Activated effector memory CD4-positive, alpha-beta T cell treated with Interleukin-2 at 50 U/mL for 16 hours (primary cell): ENCODE measurements at places on chromosomes 2 and 18.

- no peak for DNase-seq
Observed at GRCh38 chr2:29443627-29444026, 328.4 kb downstream of the CLIP4 start.

DNA sequence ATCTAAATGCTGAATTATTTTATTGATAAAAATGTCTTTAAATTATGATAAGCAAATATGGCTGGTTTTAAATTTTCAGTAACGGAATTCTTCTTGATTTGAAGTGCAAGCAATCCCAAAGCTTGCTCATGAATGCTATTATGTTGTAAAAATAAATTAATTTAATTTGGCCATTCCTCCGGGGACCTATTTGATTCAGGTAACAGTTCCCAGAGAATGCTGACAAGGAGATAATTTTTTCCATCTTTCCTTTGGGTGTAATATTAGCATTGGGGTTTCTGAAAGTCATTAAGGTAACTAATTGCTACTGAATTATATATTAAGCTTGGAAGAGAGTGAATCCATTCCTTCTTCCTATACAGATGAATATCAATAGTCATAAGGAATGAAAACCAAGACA is 12.5 kb upstream of the RMDN2 start:
- DNase-seq = no peak

DNA sequence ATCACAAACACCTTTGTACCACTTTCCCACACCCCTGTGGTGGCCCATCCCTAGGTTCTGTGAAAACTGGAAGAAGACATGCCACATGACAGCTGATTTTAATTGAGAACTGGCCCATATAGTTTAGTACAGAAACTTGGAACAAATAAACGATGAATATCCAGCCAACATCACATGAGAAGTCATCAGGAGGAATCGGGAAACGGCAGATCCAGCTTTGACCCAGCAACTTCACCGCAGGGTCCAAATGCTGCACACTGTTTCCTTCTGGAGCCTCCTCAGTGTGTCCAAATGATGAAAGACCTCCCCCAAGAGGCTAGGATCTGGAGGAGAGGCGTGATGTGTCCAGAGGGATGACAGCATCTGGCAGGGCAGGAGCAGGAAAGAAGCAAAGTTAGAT is 75.5 kb downstream of the COPS8 start:
- DNase-seq = no peak

- DNase-seq = no peak
Observed at GRCh38 chr2:195548198-195548940, 108.7 kb upstream of the SLC39A10 start.

GRCh38 chr2:31893094-31893493 is 117.7 kb downstream of the MEMO1 start:
- no peak for DNase-seq

GRCh38 chr2:113966832-113967231 is 76.9 kb downstream of the ACTR3 start:
- no peak for DNase-seq

- DNase-seq = no peak
Observed at GRCh38 chr2:113114996-113115395, 12.4 kb upstream of the IL1RN start.

GRCh38 chr2:55112229-55113031 is 62.2 kb upstream of the RTN4 start:
- DNase-seq = no peak

DNA sequence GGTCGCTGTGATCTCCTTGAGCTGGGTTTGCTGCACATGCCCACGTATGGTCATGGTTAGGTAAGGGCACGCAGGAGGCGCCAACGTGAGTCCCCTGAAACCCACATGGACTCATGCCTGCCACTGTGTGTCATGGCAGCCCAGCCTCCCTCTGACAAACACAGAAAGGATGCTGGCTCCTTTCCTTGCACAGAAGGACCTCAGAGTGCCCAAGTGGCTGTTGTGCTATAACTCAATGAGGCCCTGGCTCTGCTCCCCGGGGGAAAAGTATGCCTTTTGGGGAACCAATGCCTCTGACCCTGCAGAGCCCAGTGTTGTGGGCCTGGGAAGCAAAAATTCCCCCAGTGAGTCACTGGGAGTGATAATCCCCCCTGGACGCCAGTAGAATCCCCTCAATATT is 233.9 kb downstream of the VAPA start:
- DNase-seq = no peak

GRCh38 chr2:160434254-160434948 is 59.2 kb downstream of the RBMS1 start:
- DNase-seq = no peak

DNA sequence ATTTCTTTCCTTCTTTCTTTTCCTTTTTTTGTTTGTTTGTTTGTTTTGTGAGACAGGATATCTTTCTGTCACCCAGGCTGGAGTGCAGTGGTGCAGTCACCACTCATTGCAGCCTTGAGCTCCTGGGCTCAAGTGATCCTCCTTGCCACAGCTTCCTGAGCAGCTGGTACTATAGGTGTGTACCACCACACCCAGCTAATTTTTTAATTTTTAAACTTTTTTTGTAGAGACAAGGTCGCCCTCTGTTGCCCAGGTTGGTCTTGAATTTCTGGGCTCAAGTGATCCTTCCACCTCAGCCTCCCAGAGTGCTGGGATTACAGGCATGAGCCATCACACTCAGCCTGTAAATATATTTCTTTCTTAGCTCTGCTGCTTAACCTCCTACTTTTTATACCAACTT is 83.4 kb upstream of the CYP20A1 start:
- no peak for DNase-seq

DNA sequence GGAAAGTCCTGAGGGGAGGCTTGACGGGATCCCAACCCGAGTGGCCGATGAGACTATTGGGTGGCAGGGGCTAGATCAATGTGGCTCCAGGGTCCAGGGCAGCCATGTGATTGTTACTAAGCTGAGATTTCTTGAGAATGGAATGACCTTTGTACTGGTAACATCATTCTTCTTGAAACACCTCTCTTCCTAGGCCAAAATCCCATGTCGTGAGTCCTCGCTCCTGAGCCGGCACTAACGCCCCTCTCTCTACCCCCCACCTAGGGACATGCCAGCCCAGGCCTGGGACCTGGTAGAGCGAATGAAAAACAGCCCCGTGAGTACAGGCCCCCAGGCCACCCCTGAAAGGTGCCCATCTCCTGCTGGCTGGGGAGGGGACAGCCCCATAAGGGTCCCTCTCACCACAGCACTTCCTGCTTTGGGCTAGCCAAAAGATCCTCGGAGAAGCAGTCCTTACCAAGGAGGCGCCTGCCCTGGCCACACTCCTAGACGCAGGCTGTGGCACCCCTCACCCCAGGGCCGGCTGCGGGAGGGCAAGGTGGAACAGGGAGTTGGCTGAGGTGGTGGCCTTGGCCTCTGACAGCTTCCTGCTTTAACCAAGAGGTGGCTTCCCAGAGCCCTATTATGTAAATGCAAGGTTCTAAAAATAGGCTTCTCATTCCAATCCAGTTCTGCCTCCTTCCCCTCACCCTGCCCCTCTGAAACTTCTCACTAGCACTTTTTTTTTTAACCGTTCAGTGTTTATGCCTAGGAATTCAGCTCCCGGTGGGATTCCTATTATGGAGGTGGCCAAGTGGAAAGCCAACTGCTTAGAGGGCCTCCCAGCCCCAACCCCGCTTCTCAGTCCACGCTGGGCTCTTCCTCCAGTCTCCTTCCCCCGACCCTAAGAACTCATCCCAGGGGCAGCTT is 126.6 kb upstream of the PPP1CB start:
- peak; percentile 32 for DNase-seq

- no peak for DNase-seq
Observed at GRCh38 chr18:51006948-51007789, 22.8 kb upstream of the SMAD4 start.

- DNase-seq = no peak
Observed at GRCh38 chr2:96950381-96951124, 35.8 kb downstream of the FAM178B start.

DNA sequence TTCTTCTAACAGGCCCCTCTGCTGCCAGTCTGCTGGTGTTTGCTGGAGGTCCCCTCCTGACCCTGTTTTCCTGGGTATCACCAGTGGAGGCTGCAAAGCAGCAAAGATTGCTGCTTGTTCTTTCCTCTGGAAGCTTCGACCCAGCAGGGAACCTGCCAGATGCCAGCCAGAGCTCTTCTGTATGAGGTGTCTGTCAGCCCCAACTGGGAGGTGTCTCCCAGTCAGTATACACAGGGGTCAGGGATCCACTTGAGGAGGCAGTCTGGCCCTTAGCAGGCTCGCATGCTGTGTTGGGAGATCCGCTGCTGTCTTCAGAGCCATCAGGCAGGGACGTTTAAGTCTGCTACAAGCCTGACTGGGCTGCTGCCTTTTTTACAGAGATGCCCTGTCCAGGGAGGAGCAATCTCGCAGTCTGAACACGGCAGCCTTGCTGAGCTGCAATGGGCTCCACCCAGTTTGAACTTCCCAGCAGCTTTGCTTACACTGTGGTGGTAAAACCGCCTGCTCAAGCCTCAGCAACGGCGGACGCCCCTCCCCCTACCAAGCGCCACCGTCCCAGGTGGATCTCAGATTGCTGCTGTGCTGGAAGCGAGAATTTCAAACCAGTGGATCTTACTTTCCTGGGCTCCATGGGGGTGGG is 29.9 kb downstream of the CHCHD5 start:
- DNase-seq = no peak

GRCh38 chr2:169073211-169073962 is 4.0 kb downstream of the DHRS9 start:
- no peak for DNase-seq

DNA sequence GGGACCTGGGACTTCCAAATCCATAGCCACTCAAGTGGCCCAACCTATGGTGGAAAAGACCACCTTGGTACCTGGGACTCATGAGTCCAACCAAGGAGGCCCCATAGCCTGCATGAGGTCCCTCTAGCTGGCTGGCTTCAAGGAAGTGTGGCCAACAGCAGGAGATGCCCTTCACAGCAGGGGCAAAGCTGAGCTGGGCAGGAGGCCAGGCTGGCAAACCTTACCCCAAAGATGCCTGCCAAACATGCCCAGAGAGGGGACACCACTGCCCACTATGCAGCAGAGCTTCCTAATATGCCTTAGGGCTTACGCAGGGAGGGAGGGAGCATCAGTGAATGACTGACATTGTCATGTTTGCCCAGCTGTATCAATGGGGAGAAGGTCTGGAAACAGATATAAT is 188.0 kb upstream of the GLI2 start:
- DNase-seq = no peak

DNA sequence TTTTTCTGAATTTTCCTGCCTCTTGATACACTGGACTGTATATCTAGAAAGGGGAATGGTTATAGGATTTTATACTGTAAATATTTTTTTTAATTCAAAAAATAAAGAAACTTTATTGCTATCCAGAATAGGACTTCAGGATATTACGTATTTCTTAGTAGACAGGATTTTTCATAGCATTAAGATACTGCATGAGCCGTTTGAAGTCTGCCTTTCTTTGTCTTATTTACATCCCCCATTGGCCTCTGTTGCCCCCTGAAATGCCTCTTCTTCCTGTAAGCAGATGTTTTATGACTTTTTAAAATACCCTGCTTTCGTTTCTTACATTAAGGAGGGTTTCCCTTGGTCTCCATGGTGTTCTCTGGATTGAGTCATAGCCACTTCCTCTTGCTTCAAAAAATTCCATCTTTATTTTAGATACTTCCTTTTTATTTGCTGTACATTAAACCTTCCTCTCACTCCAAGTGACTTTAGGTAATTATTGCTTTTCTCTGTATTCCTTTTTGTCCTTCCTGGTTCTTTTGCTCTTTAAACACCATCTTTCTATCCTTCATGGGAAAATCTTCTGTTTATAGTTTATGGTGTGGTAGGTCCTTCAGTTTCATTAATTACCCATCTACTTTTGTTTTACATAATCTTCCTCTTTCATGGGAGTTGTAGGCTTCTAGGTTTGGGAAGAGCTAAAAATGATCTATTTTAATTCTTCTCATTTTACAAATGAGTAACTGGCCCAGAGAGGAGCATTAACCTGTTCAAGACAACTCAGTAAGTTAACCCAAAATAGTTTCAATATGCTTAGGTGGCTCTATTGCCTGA is 72.6 kb downstream of the ZNF532 start:
- no peak for DNase-seq

- DNase-seq = no peak
Observed at GRCh38 chr2:8579485-8580085, 102.3 kb upstream of the ID2 start.

GRCh38 chr18:31046916-31047315 is 4.4 kb upstream of the DSC3 start:
- DNase-seq = no peak

GRCh38 chr2:46763861-46764260 is 151.7 kb downstream of the MCFD2 start:
- no peak for DNase-seq

GRCh38 chr2:217736776-217737550 is 265.8 kb downstream of the TNS1 start:
- no peak for DNase-seq

DNA sequence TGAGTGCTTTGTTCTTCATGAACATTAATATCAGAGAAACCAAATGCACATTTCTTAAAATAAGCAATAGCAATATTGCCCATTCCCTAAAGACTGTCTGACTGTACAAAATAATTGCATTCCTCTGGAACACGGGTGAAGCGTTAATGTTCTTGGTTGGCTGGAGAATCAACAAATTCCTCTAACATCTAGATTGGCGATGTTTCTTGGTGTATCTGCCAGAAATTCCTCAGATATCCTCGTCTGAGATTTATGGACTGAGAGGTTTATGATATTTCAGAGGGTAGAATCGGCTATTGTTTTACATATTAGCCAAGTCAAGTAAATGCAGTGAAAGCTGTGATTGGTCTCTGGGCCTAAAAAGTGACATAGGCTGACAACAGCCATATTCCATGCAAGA is 27.1 kb upstream of the SPTBN1 start:
- DNase-seq = no peak

DNA sequence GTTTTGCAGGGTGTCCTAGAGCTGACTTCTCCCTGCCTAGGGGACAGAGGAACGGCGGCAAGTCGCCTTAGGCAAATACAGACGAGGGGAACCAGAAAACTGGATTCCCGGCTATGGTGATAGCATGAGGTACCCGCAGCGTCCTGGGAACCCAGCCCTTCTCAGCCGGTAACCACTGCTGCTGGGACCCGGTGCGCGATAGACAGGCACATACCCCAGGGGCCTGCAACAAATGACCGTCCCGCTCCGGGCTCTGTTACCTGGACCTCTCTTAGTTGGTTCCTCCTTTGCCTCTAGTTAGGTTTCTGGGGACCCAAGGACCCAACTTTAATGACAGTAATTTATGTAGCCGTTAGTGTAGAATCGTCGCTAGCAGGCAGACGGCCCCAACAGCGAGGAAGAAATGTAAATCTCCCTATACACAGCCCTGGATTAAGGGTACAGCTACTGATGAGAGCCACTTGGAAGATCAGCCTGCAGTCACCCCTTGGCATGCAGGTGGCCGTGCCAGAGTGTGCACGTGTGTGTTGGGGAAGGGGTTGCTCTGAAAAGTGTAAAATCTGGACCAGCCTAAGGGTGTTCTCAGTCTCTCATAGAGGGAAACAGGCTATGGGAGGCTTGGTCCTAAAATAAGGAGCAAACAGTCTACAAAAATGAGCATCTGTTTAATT is 819 bp upstream of the SERPINE2 start:
- no peak for DNase-seq

- no peak for DNase-seq
Observed at GRCh38 chr2:204722207-204722606, 176.9 kb downstream of the PARD3B start.

GRCh38 chr2:133241224-133241571 is 327.1 kb downstream of the NCKAP5 start:
- DNase-seq = no peak
